ENCODE measurements at places on chromosomes 2 and 18.

DNA sequence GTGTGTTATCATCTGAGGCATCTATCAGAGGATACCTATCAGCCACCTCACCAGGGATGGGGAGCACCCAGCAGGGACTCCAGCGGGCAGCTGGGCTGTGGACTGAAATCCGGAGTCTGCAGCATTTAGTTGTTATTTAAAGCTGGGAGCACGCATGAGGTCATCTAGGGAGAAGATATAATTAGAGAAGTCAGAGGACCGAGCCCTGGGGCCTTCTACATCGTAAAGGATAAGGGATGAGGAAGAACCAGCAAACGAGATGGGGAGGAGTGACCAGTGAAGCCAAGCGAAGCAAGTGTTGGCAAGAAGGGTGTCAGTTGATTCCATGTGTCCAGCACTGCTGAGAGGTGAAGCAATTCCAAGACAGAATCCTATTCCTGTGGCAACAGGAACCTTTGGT lies 70.3 kb downstream of the STEAP3 start:
- no peak for DNase-seq

DNA sequence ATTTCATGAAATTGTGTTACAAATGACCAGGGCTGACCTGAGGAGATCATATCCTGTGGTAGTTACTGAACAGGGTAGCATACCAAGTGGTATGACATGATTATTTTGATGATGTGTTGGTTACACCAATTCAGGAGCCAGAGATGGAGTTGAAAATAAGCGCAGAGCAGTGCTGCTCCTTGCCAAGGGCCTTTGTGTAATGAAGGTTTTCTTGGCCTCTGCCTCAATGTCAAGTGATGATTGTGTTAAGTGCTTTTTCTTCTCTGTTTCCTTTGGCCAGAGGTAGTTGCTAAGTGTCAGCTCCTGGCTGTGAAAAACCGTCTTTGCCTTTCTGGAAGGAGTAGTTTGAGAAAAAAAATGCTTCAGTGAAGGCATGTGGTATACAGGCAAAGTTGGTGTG lies 131.2 kb downstream of the CERS6 start:
- DNase-seq, result no peak

DNA sequence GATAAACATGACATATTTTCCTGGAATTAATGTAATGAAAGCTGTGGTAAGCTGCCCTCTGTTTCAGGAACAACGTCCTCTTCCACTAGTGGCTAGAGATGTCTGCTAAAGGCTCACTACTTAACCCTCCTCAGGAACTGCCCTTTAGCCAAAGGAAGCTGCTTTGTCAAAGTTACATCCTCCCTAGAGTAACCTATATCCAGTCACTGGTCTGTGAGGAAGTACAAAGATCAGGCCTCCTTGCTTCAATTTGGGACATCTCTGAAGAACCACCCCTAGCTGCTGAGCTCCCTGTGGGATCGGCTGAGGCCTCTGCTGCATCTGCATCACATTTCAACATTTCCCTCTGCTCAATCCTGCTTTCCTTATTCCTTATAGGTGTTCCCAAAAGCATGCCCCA lies 107.8 kb downstream of the PRELID3A start:
- DNase-seq, result no peak

DNA sequence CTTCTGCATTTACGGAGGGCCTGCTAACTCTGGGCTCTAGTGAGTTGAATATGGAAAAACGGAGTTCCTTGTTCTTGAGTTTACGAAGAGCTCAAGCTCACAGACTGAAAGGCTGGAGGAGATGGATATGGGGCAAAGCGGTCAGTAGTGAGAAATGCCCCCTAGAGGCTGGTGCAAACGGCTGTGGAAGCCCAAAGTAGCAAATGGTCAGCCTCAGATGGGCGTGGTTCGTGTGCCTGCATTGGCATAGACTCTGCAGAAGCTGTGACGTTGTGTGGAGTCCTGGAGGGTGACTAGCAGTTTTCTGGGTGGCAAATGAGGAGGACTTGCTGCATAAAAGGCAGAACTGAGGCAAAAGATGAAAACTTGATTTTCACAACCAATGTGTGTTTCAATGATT lies 93.6 kb upstream of the TWIST2 start:
- no peak for DNase-seq

- DNase-seq, result no peak
These were observed 208.5 kb upstream of the NRP2 start for GRCh38 chr2:205473791-205474190.

DNA sequence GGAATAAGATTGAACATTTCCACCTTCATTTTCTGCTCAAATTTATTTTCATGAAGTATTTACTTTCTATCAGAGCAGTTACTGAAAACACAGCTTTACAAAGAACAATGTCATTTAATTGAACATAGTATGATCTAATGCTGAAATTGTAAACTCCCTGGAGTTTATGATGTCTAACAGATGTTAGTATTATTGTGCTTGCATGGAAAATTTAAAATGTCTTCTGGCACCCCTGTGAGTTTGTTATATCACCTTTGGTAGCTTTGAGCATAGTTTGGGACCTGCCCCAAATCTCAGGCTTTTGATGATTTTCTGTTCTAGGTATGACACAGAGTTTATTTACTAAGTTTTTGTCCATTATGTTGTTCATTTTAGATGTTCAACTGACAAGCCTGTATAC lies 28.1 kb downstream of the FAM171B start:
- no peak for DNase-seq

- DNase-seq, result no peak
These were observed 206.9 kb downstream of the TNS1 start for GRCh38 chr2:217795706-217796465.

DNA sequence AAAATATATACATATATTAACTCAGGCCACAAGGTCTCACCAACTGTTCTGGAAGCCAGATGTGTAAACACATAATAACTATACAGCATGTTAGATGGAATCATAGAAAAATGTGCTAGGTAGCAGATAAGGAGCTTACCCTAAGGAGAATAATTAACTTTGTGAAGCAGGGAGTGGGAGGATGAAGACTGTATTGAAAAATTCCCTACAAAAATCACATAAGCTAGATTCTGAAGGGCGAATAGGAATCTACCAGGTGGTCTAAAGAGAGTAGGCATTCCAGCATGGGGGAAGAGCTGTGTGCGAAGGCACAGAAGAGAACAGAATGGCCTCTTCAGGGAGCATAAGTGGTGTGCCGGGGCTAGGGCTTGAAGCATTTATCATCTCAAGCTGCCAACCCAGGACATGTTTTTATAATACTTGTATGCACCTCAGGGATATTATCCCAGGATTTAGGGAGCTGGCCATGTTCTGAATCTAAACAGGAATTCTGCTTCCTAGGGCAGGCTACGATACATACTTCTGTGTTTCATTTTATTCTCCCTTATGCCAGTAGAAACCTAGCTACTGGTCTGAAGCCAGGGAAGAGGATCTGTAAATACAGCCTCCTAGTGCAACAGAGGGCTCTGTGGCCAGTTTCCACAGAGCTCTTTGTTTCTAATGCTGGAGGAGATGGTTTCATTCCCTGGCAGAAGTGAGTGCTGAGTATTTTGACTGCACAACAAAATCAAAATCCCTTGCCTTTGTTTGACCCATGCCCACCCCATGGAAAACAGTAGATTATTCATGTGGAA lies 56.7 kb downstream of the NEMP2 start:
- DNase-seq, result no peak

GRCh38 chr2:212712466-212712865 lies 173.9 kb upstream of the ERBB4 start:
- no peak for DNase-seq

DNA sequence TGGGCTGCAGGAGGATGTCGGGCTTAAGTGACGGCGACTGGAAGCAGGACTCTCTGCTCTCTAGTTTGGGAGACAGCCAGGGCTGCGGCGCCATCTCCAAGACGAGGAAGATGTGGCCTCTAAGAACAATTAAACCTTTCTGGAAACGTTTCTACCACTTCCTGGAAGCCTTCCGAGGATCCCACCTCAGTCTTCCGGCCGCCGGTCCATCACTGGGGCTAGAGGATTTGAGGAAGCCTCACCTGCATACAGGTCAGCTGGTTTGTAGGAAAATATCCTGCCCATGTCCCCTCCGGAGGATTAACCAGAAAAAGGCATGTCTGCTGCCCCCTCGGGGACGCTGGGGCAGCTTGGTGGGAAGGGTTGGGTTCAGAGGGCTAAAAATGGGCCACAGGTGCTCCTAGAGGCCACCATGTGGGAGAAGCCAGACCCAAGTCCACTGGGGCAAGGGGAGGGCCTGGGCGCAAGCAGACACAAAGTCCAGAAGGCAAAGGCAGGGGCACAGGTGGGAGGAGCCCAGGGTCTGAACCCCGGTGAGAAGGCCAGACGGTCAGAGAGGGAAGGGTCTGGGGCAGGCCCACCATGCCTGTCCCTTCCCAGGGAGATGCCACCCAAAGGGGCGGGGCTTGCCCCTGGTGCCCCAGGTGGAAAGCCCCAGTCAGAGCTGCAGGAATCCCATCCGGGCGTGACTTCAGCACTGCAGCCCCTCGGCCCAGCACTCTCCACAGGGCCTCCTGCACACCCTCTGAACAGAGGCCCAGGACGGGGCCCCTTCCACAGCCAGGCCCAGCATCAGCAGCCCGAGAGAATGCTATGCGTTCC lies 82.2 kb upstream of the ID2 start:
- DNase-seq, result no peak

GRCh38 chr2:205783872-205784499 lies 101.7 kb downstream of the NRP2 start:
- no peak for DNase-seq

GRCh38 chr2:225670111-225670974 lies 270.8 kb downstream of the NYAP2 start:
- no peak for DNase-seq
